CD8-positive, alpha-beta T cell (primary cell): ENCODE measurements at places on chromosomes 7 and 10.

GRCh38 chr7:88203401-88203800 lies 16.4 kb downstream of the SRI start:
- no peak for DNase-seq

- no peak for DNase-seq
Measured at GRCh38 chr7:136664537-136664936, 203.9 kb upstream of the CHRM2 start.

- no peak for DNase-seq
Measured at GRCh38 chr7:117448655-117449054, 21.4 kb upstream of the ASZ1 start.

DNA sequence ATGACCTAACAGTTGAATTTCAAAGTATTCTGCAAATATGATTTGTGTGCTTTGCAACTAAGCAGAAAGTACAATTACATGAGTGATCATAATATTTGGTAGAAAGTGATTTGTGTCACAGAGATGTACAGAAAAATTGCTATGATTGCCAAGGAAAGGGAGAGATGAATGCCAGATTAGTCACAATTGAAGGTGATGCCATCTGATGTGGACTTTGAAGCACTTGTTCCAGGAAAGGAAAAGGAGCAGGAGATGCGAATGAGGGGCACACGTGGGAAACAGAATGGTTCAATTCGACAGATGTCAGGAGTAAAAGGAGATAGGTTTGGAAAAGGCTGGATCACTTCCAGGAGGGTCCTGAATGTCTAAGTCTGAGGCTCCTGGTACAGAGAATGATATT lies 153.1 kb upstream of the LAMB4 start:
- no peak for DNase-seq

DNA sequence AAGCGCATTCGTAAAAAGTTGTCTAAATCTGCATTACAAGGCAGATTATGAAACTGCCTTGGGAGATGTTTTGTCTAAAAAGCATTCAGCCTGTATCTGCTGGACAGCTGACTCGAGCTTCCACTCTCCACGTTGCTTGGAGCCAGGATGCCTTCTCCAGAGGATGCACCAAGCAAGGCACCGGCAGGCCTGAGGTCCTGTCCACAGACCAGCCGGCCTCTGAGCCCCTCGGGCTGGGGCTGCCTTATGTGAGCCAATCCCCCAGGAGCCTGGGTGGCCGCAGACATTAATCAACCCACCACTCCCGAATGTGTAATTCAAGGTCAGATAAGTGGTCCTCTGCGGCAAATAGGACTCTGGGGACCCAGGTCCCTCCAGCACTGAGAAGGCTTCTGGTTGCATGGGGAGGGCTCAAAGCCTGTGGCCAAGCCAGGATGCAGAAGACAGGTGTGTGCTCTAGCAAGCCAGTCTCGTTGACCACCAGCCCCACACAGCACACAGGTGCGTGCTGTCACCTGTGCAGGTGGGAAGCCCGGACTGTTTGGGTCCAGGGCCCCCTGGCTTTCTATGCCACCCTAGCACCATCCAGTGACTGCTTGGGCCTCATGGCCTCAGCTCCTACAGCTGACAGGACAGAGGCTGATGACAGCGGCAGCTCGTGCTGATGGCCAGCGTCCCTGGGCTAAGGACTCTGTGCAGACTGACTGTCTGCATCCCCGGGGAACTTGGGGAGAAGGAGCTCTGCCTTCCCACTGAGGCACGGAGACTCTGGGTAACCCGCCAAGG lies 4.8 kb upstream of the RET start:
- DNase-seq, result no peak

GRCh38 chr10:47107007-47107747 lies 192.8 kb upstream of the GDF10 start:
- DNase-seq, result no peak

DNA sequence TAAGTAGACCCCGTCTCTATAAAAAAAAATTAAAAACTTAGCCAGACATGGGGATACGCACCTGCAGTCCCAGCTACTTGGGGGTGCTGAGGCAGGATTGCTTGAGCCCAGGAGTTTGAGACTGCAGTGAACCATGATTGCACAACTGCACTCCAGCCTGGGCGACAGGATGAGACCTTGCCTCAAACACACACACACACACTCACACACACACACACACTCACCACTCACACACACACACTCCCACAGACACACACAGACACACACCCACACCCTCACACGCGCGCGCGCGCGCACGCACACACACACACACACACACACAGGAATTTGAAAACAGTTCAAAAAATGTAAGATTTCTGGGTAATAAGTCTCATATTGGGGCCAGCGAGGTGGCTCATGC lies 8.7 kb upstream of the GRIFIN start:
- no peak for DNase-seq

- DNase-seq, result no peak
Measured at GRCh38 chr10:118723466-118723865, 31.3 kb downstream of the CACUL1 start.

- no peak for DNase-seq
Measured at GRCh38 chr7:129530795-129531391, 28.6 kb downstream of the SMKR1 start.

GRCh38 chr10:7915923-7916536 lies 97.7 kb downstream of the TAF3 start:
- DNase-seq, result no peak

- no peak for DNase-seq
Measured at GRCh38 chr10:60172363-60172990, 217.2 kb downstream of the ANK3 start.

DNA sequence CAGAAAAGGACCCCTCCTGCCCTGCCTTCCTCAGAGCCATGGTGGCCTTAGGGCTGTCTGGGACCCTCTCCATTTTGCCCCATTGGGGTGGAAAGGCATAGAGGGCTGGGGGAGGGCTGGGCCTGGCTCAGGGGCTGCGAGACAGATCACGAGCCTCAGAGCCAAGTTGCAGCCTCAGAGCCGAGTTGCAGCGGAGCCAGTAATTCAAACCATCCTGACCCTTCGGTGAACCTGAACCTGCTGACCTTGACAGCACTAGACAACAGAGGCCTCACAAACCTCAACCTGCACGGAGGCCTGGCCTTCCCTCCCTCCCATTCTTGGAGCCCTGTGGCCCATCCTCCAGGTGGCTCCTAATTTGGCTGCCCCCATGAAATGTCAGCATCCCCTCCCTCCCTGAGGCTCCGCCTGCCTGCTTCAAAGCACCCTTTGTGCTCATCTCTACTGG lies 45.4 kb downstream of the PAX2 start:
- DNase-seq, result no peak

DNA sequence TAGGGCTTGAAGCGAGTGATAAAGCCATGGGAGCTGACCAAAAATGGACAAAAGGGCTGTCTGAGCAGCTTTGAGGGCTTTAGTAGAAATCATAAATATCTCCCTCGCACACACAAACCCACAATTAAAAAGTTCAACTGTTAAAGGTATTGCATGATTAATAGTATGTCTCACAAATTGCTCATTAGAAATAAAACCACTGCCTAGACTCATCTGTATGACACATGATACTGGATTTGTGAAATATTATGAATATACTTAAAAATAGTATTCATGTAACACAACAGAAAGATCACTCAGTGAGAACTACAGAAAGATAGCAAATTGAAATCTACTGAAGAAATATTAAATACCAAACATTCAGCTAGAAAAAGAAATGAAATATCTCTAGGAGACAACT lies 11.9 kb upstream of the PTPN12 start:
- no peak for DNase-seq

- DNase-seq, result peak; percentile 57
Measured at GRCh38 chr10:112140110-112140970, 43.2 kb downstream of the GPAM start.

GRCh38 chr10:18230794-18231193 lies 90.6 kb downstream of the CACNB2 start:
- DNase-seq, result no peak

- no peak for DNase-seq
Measured at GRCh38 chr7:33998476-33998875, 93.1 kb downstream of the BMPER start.

GRCh38 chr7:55307123-55307916 lies 57.8 kb upstream of the LANCL2 start:
- DNase-seq, result no peak

DNA sequence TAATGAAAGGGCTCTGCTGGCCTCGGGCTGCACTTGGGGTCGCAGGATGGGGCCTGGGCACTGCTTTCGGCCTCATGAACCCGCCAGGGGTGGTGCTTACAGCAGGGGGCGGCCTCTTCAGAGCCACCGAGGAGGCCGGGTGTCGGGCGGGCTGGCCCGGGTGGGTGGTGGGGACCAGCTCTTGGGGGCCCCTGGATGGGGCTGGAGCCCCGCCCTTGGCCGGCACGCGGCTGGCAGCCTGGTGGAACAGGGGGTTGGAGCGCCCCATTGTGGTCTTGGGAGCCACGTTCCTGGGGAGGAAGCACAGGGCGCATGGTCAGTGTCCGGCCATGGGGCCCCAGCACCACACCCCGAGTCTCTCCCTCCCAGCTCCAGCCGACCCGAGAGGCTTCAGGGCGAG lies 8.8 kb downstream of the ADAM8 start:
- DNase-seq, result no peak

DNA sequence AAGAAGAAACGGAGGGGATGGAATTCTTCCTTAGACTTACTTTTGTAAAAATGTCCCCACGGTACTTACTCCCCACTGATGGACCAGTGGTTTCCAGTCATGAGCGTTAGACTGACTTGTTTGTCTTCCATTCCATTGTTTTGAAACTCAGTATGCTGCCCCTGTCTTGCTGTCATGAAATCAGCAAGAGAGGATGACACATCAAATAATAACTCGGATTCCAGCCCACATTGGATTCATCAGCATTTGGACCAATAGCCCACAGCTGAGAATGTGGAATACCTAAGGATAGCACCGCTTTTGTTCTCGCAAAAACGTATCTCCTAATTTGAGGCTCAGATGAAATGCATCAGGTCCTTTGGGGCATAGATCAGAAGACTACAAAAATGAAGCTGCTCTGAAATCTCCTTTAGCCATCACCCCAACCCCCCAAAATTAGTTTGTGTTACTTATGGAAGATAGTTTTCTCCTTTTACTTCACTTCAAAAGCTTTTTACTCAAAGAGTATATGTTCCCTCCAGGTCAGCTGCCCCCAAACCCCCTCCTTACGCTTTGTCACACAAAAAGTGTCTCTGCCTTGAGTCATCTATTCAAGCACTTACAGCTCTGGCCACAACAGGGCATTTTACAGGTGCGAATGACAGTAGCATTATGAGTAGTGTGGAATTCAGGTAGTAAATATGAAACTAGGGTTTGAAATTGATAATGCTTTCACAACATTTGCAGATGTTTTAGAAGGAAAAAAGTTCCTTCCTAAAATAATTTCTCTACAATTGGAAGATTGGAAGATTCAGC lies 158.7 kb upstream of the LANCL2 start:
- DNase-seq, result no peak

DNA sequence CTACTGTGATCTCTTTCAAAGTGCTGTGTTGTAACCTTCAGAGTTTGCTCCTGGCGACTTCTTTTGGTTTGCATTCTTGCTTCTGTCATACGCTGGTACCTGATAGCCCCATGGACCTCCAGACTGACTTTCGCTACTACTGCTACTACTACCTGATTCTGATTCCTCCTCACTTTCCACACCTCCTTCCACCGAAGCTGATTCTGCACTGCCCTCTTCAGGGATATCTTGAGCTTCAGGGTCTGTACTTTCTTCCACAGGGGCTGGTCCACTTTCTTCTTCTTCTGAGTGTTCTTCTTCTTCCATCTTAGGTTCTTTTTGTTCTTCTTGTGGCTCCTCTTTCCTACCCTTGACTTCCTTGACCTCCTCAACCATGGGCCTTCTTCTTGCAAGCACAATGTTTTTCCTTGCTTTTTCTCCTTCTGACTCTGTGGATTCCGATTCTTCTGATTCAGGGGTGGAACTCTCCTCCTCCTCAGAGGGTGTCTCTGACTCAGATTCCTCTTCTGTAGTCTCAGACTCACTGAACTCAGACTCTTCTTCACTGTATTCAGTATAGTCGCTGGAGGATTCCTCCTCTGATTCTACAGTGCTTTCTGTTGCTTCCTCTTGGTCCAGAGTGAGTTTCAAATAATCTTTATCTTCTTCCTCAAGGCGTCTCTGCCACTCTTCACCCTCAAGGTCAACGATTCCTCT lies 992.2 kb downstream of the PCDH15 start:
- no peak for DNase-seq

GRCh38 chr7:25840209-25840792 lies 311.7 kb upstream of the NFE2L3 start:
- no peak for DNase-seq

DNA sequence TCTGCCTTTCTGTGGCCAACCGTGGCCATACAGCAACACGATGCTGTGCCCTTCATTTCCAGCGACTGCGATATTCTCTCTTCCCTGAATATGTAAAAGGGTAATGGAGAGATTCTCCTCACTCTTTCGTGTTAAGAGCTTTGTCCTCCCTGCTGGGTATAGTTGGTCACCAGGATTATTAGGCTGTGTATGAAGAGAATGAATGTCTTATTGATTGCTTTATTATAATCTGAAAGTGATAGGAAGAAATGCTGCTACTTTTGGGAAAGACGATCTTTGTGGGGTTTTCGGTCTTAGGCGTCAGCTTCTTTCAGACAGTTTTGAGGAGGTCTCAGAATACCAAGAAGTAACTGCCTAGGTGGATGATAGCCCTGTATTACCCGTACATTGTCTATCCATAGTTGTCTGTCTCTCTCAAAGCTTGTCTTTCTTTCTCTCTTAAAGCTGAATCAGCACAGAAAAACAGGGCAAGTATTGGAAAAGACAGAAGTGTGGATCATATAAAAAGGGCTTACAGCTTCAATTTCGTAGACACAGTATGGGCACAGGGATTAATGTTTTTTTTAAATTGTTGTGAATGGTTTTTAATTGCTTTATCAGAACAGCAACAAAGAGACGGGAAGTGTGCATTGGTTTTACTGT lies 1.2 kb downstream of the AHCYL2 start:
- no peak for DNase-seq

DNA sequence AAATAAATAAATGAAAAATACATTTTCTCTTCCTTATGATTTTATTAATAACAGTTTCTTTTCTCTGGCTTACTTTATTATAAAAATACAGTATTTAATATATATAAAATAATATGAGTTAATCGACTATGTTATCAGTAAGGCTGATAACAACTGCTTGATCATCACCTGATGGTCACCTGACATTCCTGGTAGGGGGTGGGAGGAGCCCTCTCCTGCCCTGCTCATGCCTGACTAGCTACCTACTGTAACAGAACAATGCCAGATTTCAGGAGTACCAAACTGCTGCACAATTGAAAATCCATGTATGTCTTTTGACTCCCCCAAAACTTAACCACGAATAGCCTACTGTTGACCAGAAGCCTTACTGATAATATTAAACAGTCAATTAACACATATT lies 1.3 kb upstream of the APBB1IP start:
- no peak for DNase-seq

DNA sequence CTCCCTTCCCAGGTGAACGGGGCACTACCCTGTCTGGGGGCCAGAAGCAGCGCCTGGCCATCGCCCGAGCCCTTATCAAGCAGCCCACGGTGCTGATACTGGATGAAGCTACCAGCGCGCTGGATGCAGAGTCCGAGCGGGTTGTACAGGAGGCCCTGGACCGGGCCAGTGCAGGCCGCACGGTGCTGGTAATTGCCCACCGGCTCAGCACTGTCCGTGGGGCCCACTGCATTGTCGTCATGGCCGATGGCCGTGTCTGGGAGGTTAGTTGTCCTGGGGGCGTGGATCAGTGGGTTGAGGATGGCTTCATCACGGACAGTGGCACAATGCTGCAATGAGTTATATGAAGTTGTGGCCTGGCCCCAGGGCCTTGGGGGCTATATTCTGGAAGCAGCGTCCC lies 4.4 kb upstream of the ASIC3 start:
- DNase-seq, result no peak
